ENCODE measurements at places on chromosomes 4 and X.

GRCh38 chrX:136954930-136955329 is 74.4 kb upstream of the RBMX start:
- no peak for DNase-seq

- no peak for DNase-seq
Measured at GRCh38 chr4:68569466-68570121, 6.5 kb downstream of the UGT2B17 start.

DNA sequence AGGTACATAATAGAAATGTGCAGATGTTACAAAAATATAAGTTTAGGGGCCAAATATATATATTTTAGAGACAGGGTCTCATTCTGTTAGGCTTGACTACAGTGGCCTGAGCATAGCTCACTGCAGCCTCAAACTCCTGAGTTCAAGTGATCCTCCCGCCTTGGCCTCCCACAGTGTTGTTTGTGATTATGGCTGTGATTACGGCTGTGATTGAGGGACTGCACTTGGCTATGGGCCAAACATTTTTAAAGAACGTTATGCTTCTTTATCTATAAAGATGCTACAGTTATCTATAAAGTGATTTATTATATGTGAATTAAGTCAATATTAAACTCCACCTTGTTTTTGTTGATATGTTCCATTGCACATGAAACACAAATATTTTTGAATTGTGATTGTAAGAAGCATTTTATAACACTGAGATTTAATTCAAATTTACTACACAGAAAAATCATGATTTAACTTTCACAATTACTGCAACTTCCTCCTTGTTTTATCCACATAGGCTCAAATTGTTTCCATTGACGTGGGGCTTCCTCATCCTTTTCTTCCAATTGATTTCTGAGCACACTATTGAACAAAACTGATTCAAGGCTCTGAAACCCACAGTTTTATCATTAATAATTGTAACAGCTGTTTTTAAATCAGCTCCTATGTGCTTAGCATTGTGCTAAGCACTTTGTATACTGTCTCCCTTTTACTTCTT is 68.4 kb upstream of the BMPR1B start:
- no peak for DNase-seq

DNA sequence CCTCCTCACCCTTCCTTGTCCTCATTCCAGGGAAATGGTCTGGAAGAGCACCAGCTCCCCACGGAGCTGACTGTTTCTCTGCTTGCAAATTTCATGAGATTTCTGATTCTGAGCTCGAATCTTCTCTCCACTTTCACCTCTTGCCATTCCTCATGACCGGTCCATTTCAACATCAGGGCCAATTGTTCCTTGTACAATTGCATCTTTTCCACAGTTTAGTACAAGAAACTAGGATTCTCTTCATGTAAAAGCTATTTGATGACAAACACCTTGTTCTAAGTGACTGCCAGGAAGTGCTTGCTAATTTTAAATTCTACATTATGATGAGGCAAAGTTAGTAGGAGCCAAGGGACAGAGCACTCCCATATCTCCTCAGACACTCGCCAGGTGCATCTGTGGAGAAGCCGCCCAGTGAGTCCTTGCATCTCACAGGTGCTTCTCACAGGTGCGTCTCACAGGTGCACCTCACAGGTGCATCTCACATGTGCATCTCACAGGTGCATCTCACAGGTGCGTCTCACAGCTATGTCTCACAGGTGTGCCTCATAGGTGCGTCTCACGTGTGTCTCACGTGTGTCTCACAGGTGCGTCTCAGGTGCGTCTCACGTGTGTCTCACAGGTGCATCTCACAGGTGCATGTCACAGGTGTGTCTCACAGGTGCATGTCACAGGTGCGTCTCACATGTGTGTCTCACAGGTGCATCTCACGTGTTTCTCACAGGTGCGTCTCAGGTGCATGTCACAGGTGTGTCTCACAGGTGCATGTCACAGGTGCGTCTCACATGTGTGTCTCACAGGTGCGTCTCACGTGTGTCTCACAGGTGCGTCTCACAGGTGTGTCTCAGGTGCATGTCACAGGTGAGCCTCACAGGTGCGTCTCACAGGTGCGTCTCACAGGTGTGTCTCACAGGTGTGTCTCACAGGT is 3.0 kb upstream of the PDE6B start:
- DNase-seq = no peak

DNA sequence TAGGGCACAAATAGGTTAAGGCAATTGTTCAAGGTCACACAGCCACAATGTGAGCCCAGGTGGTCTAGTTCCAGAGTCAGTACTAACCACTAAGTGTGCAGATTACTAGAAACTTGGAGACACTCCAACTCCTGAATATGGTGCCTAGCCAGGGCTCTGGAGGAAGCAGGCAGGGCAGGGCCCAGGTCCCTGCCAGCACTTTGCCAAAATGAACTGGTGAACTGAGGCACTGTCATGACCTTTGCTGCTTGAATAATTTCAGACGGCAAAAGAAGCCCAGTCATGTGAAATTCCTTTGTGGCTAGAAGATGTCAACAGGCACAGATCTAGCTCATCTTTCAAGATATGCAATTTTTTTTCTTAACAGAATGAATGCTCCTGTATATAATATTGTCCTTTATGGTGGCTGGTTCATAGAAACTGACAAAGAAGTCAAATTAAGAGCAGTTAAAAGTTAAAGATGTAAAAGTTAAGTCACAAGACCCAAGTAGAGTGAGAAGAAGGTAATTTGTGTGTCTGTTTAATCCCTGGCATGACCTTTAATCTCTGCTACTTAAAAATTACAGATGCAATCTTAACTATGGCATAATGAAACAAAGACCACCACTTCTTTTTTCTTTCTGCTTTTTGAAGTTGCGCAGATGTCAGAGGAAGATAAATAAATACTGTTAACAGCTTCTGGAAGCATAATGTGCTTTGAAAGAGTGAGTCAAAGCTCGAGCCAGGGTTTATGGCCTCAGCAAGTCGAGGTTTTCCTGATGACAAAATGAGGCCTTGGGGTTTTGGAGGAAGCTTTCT is 54.1 kb downstream of the SHROOM3 start:
- DNase-seq = no peak

DNA sequence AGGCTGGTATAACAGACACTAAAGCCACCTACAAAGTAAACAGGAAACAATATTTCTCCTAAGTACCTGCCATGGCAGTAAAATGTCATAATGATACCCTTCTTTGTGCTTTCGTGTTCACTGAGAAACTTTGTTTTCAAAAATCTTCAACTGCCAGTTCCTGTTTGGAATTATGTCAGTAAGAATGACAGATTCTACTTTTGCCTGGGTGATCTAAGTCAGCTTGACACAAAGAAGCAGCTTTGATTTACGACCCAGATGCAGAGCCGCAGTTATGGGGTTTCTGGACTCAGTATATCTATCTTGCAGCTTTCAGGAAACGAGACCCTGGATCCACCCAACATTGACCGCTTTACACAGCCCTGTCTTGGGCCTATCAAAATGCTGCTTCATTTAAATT is 71.2 kb downstream of the SNX25 start:
- DNase-seq = no peak

GRCh38 chr4:187602339-187603092 is 393.1 kb upstream of the ZFP42 start:
- DNase-seq = no peak

- DNase-seq = no peak
Measured at GRCh38 chr4:125626946-125627345, 312.2 kb downstream of the FAT4 start.

GRCh38 chr4:90580326-90580725 is 453.1 kb downstream of the CCSER1 start:
- no peak for DNase-seq

GRCh38 chr4:55947254-55947882 is 1.4 kb upstream of the CEP135 start:
- no peak for DNase-seq

DNA sequence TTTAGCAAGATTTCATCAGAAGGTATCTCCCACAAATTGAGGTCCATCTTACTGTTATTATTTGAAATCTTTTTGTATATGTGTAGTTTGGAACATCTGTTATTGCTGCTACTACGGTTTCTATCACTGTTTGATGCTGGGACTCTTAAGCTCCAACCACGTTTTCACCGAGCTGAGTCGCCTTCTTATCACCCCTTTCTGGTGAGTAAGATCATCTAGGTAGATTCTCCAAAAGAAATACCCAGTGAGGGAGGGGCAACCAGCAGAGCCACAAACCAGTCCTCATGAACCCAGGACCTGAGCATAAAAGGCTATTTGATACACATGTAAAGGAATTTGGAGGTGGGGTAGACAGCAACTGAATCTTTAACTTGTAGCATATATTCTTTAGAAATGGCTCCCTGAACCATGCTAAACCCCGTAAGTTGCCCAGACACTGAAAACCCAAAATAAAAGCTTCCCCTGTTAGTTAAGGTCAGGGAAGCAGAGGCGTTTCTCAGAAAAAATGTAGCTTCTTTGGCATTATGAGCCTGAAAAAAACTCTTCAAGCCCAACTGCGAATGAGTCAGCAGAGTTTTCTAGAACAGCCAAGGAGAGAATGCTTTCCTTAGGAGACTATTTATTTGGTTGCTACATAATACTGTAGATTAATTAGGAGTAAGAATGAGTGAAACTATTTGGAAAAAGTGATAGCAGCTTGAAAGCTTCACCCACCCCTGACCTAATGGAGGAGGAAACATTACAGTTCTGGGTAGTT is 53.8 kb upstream of the ATXN3L start:
- DNase-seq = no peak

DNA sequence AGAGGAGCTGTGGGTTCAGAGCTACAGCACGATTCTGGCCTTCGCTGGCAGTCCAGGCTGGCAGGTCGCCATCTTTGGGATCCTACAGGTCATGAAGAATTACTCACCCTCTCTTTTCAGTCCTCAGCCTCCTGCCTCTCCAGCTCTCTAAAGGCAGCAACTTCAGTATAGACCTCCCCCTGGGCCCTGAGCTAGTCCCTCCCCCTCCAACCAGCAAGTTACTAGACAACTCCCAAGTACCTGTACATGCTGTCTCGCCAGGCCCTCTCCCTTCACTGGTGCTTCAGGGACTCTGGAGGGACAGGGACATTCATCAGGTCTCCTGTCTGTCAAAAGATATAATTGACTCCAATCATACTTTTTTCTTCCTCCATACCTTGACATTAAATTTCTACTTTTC is at the start of gene GPR119:
TSS of gene GPR119 (minus strand) at position 155 of the 400 bp plus-strand sequence. CDS start 227 bp downstream, outside the sequence.
- DNase-seq = no peak

DNA sequence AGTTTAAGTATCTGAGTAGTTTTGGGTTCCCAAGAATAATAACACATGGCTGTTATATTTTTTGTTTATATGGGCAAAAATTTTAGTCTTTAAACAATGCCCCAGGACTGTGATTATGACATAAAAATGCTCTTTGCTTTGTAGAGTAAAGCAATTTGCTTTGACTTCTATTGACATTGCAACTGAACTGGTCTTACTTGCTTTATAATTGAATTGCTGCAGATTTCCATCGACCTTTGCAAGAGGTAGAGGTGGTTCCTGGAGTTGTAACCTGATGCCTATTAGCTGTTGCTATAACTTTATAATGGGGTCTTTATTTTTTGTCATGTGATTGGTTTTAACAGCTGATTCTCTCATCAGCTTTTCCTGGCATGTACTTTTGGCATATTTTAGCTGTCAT is 302.9 kb downstream of the ARHGAP10 start:
- no peak for DNase-seq

GRCh38 chr4:16225167-16225862 is 956 bp downstream of the TAPT1 start:
- no peak for DNase-seq

DNA sequence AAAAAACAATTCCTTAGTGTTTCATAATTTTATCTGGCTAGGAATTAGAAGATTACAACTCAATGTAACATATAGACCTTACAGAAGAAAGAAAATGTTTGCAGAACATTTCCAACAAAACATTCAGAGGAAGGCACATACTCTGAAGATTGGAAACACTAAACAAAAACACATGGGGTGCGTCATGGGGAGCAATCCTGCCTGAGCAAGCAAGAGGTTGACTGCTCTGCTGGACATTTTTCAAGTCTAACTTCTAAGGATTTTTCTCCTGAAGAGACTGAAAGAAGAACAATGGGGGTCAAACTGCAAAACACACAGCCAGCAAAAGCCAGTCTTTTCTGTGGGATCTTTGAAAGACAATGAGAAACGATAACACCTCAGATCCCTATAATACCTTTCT is 182.8 kb downstream of the GUCY2F start:
- DNase-seq = no peak

GRCh38 chr4:121126449-121127006 is 37.6 kb downstream of the TNIP3 start:
- no peak for DNase-seq

GRCh38 chr4:55851885-55852284 is 1.6 kb upstream of the EXOC1 start:
- no peak for DNase-seq

GRCh38 chr4:41969671-41970070 is 11.9 kb upstream of the DCAF4L1 start:
- no peak for DNase-seq

GRCh38 chrX:124268099-124268498 is 64.4 kb upstream of the TEX13D start:
- no peak for DNase-seq

All from activated CD4-positive, CD25-positive, alpha-beta regulatory T cell (primary cell).